ENCODE measurements at places on chromosomes 6 and 20.
A peak's percentile ranks its signal among the peaks of the same experiment; 100 is the strongest.

DNA sequence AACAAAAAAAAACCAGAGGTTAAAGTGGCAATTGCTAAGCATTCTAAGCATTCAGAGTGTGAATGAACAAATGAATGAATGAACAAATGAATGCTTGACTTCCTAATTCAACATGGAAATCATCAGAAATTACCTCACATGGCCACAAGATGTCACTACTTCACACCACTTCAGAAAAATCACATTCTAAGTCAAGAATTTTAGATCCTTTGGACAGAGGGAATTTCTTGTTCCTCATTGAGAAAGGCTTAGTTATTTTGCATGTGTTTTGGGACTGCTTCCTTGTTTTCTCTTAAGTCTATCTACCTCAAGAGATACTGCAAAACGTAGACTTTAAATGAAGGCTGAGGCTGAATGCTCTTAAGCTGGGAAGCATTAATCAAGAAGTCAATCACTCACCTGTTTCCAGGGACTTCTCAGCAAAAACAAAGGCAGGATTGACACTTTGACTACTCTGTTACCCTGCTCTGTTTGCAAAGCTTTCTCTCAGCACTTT lies 120.2 kb downstream of the MBOAT1 start:
- DNase-seq: peak; percentile 71

DNA sequence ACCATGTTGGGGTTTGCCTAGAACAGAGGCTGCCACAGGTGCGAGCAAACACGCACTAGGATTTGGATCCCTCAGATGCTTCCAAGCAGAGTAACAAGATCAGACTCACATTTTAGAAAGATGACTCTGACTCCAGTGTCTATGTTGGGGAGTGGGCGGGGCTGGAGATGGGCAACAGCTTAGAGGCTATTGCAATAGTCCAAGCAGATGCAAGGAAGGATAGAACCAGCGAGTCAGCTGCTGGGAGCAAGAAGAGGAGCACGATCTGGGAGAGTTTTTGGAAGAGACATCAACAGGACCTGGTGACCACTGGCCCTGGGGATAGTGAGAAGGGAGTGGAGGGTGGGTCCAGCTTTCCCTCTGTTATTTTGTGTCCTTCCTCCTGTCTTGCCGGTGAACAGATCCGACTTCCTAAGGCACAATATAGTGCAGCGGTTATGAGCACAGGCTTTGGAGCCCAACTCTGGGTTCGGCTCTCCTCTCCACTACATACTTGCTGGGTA lies 52.7 kb downstream of the FGD2 start:
- no peak for DNase-seq

DNA sequence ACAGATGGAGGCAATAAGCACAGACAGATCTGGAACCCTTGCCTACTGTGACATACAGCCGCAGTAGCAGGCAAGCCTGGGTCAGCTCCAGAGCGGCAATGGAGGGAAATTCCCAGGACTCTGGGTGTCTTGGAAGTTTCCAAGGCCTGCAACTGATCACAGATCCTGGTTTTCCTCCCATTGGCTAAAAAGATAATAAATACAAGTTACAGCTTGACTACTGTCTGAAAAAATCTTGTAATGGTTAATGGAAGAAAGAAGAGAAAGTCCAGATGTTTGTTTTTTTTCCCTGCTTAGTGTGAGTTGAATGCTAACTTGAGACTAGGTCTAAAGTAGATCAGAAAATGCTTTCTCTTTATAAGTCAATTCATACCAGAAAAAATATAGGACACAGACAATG lies 307.6 kb downstream of the ALDH8A1 start:
- no peak for DNase-seq

DNA sequence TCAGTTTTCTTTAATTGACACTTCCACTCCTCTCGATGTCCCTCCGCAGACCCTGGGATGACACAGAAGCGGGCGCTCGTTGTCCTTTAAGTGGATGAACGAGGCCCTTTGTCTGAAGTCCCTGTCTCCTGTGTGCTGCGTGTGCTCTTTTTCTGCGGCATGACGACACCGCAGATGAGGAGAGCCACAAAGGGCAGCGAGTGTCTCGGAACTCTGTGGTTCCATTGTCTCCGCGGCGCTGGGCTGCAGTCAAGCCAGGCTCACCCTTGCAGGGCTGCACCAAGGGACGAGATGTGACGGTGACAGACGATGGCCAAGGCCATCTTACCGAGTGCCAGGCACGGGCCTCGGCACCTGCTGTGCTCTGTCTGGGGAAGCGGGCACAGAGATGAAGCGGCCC lies 10.6 kb downstream of the PRR18 start:
- DNase-seq: no peak

DNA sequence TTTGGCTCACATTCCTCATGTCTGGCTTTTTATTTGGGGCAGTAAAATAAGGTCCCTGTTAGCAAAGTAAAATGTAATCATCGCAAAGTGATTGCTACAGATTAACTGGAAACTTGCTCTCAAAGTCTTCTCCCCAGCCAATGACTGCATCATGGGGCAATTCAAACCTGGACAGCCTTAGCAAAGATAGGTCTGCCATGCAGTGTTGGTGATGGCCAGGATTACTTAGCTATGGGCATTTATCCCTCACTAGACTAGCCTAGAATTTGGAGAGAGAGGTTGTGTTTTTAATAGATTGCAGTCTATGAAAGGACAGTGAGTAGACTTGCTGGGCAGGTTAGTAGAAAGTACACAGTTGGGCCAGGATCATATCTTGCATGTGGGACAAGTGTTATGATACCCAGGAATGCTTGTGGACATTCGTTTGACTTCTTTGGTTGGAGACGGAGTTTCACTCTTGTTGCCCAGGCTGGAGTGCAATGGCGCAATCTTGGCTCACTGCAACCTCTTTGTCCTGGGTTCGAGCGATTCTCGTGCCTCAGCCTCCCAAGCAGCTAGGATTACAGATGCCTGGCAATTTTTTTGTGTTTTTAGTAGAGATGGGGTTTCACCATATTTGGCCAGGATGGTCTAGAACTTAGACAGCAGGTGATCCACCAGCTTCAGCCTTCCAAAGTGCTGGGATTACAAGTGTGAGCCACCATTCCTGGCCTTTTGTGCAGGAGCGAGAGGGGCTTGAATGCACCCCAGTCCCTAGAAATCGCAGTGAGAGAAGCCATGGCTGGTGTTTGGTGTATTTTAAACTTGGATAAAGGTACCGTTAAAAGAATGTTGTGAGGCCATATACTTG lies 3.4 kb downstream of the RPS12 start:
- no peak for DNase-seq
